ENCODE measurements at places on chromosomes 5 and 9. TPM values are rescaled to one million over a fixed set of nuclear protein-coding genes. Genes with fewer than 3 reads are reported as not detected.

Gene CCNI2
- total RNA-seq = 8.4 TPM

Gene FAM120A
- total RNA-seq = 121 TPM

Gene INSL6
- not detected for total RNA-seq

Gene TEX48
- 0.80 TPM for total RNA-seq

Gene PRRX2
- 0.66 TPM for total RNA-seq

Gene PCSK1
- not detected for total RNA-seq

Gene LCN12
- 0.84 TPM for total RNA-seq

Gene TCERG1
- 131 TPM for total RNA-seq

Gene DIRAS2
- not detected for total RNA-seq

Gene FRMD3
- 0.52 TPM for total RNA-seq

Gene CCL28
- total RNA-seq = 13.4 TPM

Gene RORB
- 0.02 TPM for total RNA-seq

Gene LCN6
- total RNA-seq = not detected

Gene AQP7
- not detected for total RNA-seq

Gene PDE8B
- 0.16 TPM for total RNA-seq

Gene TPM2
- 4.6 TPM for total RNA-seq

Gene RNF208
- total RNA-seq = 6.0 TPM

Gene EEIG1
- total RNA-seq = 77.2 TPM

Gene MEIKIN
- total RNA-seq = not detected

Gene AQP3
- 2.9 TPM for total RNA-seq
